ENCODE measurements at places on chromosomes 12 and 14.

- no peak for DNase-seq
Observed at GRCh38 chr12:41008472-41008871, 179.6 kb upstream of the PDZRN4 start.

GRCh38 chr12:108482717-108483212 is 32.3 kb upstream of the FICD start:
- no peak for DNase-seq

DNA sequence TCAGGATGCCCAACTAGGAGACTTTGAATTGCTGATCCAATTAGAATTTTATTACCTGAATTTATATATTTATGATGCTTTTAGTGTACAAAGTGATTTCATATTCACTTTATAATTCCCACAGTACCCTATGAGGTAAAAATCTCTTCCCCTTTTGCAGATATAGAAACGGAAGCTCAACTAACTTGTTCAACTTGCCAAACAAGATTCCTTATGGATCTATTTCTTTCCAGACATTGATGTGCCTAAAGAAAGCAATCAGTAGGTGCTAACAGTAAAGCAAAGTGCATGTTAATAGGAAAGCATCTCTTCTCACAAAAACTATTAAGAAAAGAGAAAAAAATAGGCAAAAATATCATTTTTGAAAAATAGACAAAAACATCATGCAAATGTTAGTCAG is 65.9 kb upstream of the PPP1R12A start:
- no peak for DNase-seq

DNA sequence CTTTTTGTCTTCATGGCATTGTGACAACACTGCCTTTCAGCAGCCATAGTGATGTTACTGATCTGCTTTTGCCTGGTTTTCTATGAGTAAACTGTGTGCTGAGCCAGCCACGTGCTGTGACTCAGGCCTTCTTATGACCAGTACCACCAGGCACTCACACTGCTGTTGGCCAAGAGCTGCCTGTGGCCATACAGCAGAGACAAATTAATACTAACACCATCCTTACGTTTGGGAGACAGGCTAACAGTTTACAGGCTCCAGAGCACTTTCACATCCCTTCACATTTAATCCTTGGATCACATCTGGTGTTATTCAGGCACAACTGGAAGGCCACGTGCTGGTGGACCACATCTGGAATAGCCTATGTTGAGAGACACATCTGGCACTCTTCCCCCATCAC is 377.9 kb downstream of the CCDC91 start:
- no peak for DNase-seq

DNA sequence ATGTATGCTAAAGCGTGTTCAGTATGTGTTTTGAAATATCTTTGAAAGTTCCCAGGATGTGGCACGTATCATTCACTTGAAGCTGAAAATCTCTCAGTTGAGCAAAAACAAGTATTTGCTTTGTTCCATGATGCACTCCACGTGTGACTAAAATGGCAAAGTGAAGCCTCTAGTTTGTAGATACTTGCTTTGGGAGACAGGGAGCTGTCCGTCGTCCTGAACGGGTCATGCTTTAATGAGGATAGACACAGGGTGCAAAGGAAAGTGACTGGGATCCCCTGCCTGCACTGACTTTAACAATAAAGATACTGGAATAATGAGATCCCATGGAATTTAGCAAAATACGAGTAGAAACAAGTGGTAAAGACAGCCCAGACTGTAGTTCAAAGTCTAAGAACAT is 991.4 kb downstream of the NRXN3 start:
- DNase-seq: no peak

- DNase-seq: no peak
Observed at GRCh38 chr14:103724116-103724515, 8.5 kb downstream of the ZFYVE21 start.

- no peak for DNase-seq
Observed at GRCh38 chr12:88145567-88146505, 3.7 kb downstream of the TMTC3 start.

DNA sequence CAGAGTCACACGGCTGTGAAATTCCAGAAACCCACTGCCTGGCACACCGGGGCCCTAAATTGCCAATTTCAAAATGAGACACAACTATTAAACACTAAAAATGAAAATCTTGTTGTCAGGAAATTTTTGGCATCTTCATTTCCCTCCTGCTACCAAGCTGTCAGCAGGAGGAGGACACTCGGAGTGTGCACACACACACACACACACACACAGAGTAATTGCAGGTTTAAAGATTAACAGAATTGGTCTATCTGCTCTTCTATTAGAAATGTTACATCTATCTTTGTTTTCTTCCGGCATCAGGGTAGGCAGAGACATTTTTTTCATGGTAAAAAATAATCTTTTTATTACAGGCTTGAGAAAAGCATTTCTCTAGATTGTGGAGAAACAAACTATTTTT is 314.2 kb downstream of the EGLN3 start:
- no peak for DNase-seq

GRCh38 chr12:89621521-89621920 is 87.1 kb downstream of the ATP2B1 start:
- no peak for DNase-seq

DNA sequence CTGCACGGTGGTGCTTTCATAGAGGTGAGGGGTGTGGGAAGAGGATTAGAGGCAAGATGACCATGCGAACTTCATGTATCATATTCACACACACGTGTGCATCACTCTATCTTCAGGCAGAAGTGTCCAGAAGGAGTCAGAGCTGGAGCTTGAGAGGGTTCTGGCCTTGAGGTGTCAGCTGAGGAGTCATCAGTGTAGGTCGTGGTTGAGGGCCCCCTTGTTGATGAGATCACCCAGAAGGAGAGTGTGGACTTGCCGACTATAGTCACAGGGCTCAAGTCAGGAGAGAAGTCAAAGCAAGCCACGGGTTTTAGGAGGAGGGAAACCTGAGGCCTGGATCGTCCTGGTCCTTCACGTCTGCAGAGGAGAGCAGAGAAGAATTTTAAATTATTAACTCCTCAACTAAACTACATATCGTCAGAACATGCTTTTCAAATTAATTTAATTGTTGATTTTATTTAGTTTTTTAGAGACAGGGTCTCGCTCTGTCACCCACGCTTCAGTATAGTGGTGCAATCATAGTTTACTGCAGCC is 25.4 kb downstream of the EML1 start:
- DNase-seq: no peak

DNA sequence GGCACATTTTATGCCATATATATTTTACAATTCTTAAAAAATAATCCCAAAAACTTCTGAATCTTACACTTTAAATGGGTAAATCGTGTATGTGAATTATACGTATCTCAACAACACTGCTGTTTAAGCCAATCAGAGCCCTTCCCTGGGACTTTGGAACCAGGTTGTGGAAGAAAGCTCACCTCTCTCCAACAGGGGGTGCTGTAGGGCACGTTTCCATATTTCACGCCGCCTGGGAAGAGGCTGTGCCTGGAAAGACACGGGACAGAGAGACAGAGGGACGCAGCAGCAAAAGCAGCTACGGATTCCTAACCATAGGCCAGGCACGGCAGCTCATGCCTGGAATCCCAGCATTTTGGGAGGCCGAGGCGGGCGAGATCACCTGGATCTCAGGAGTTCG is 29.4 kb upstream of the FBRSL1 start:
- no peak for DNase-seq

- DNase-seq: no peak
Observed at GRCh38 chr12:77113971-77114370, 48.6 kb upstream of the E2F7 start.

- DNase-seq: no peak
Observed at GRCh38 chr12:109253913-109254544, 55.1 kb downstream of the FOXN4 start.

DNA sequence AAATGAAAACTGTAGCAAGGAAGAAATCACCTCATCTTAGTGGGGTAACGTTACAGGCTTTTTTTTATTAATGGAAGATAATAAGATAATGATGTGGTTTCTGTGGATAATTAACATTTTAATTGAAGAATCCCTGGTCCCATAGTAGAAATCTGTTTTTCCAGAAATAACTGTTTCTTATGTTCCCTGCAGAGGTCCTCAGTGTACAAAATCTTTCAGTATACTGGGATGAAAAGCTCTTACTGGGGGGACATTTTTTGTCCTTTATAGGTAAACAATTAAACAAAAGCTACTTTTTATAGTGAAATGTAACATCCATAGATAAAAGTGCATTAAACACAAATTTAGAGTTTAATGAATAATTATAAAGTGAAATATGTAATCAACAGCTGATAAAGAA is 312.2 kb downstream of the ATXN7L3B start:
- no peak for DNase-seq

DNA sequence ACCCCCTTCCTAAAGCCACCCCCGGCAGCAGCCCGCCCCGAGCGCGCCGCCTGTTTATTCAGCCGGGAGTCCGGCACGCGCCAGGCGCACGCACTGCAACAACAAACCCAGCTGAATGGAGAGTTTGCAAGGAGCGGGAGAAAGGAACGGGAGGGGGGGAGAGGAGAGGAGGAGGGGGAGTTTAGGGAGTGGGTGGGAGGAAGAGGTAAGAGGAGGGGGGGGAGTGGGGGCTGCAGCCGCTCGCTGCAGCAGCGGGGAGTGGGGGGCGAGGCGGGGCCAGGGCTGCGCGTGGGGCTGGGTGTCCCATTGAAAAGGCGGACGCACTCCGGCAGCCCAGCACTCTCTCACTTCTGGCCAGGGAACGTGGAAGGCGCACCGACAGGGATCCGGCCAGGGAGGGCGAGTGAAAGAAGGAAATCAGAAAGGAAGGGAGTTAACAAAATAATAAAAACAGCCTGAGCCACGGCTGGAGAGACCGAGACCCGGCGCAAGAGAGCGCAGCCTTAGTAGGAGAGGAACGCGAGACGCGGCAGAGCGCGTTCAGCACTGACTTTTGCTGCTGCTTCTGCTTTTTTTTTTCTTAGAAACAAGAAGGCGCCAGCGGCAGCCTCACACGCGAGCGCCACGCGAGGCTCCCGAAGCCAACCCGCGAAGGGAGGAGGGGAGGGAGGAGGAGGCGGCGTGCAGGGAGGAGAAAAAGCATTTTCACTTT is at the start of gene ASCL1:
ASCL1 (plus strand) TSS at position 336 of the 712 bp plus-strand sequence. CDS start 571 bp downstream, outside the sequence.
- DNase-seq: no peak

GRCh38 chr12:89166525-89166934 is 185.8 kb downstream of the DUSP6 start:
- no peak for DNase-seq

DNA sequence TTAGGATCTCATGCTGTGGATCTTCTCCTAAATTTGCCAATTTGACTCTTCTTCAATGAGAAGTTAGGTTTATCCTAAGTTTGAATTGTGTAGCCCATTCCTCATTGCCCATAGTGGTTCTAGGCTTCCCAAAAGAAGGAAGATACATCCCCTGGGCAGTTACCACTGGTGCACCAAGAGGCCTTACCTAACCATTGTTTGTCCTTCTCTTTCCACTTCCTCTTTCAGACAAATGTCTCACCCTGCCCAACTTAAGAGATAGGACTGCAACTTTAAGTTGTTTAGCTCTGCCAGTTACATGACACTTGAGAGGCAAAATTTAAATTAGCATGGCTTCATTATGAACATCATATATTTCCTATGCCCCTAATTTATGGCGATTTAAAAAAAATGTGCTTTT is 9.4 kb upstream of the KCNH3 start:
- no peak for DNase-seq

DNA sequence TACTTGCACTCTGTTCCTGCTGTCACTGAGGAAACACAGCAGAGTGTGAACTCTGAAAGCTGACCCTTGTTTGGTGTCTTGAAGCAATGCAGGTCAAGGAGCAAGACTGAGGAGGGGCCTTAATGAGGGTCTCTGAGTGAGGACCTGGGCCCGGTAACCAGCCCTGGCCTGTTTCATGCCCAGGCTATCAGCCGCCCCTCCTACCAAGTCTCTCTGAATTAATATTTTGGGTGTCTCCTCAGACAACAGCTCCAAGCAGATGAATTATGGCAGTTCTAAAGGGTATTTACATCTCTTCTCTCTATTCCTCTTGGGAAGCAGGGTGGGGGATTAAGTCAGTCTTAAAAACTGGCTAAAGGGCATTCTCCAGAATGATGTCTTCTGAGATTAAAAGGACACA is 394.5 kb downstream of the ZFP36L1 start:
- DNase-seq: no peak

Data from stimulated activated CD4-positive, alpha-beta T cell treated with anti-CD3 and anti-CD28 coated beads, Interleukin-4, amount 100 ng/mL, for 4 hours (primary cell).